ENCODE measurements at places on chromosomes 13 and 19. TPM values are rescaled to one million over a fixed set of nuclear protein-coding genes. Genes with fewer than 3 reads are reported as not detected.

The SRRM5 gene
- total RNA-seq: not detected

The TPTE2 gene
- total RNA-seq: not detected

The DACT3 gene
- 4.6 TPM for total RNA-seq

The ZNF528 gene
- total RNA-seq: 18.8 TPM

The U2AF1L4 gene
- 10.7 TPM for total RNA-seq

The GARIN5A gene
- 0.26 TPM for total RNA-seq

The CEACAM7 gene
- not detected for total RNA-seq

The PRODH2 gene
- not detected for total RNA-seq

The DLL3 gene
- total RNA-seq: 0.16 TPM

The DHDH gene
- total RNA-seq: 1.6 TPM

The TRAPPC6A gene
- 13.4 TPM for total RNA-seq

The CLDND2 gene
- not detected for total RNA-seq

The PRRG2 gene
- total RNA-seq: 0.32 TPM

The CXCL17 gene
- not detected for total RNA-seq

The NAPSA gene
- 0.16 TPM for total RNA-seq

The CKM gene
- not detected for total RNA-seq

The RPL13A gene
- total RNA-seq: 3,389 TPM

The SOX1 gene
- not detected for total RNA-seq

The FFAR2 gene
- total RNA-seq: not detected

The ATXN8OS gene
- not detected for total RNA-seq

The PEAK3 gene
- total RNA-seq: not detected

The ZNF345 gene
- total RNA-seq: 3.2 TPM

The ZNF329 gene
- total RNA-seq: 13.2 TPM

The MISP gene
- 0.32 TPM for total RNA-seq

The SPRED3 gene
- 2.0 TPM for total RNA-seq

The PGLYRP2 gene
- not detected for total RNA-seq

The KCNN4 gene
- 3.3 TPM for total RNA-seq

The OVOL3 gene
- total RNA-seq: not detected

The CD37 gene
- total RNA-seq: not detected

The ATP4A gene
- not detected for total RNA-seq

All from bronchial smooth muscle cell (primary cell).